Osteoblast (primary cell): ENCODE measurements at places on chromosomes 2 and 18. TPM values are rescaled to one million over a fixed set of nuclear protein-coding genes. Genes with fewer than 3 reads are reported as not detected.

The AOX1 gene
- total RNA-seq, result 76.4 and 87.8 TPM in 2 replicates

The MARCHF4 gene
- 0.72 and 1.5 TPM in 2 replicates for total RNA-seq

DNA sequence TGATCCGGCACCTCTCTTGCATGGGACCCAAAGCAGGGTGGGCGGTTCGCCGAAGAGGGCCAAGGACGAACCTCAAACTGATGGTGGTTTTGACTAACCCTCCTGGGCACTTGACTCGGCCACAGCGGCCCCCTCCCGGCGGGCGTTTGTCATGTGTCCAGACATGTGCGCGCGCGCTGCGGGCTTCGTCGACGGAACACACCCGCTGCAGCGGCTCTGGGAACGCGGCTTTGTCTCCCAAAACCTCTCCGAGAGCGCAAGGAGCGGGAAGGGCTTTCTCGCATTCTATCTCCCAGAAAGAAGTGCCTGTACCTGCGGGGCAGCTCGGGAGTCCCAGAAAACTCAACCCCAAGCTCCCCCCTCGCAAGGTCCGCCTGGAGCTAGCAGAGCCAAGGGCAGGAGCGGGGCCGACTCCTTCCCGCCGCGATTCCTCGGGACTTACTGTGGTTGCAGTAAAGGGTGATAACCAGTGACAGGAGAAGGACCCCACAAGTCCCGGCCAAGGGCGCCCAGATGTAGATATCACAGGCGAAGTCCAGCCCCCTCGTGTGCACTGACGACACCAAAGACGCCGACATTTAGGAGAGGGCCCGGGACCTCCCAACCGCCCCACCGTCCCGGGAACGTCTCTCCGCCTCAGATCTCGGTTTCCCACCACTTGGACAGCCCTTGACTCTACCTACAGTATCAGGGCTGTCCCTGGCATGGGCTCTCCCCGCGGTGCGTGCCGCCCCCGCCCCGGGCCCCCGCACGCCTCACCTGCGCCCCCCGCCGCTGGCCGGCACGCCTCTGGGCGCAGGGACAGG lies 1.6 kb downstream of the CD8A start:
- peak; percentile 65 for DNase-seq

DNA sequence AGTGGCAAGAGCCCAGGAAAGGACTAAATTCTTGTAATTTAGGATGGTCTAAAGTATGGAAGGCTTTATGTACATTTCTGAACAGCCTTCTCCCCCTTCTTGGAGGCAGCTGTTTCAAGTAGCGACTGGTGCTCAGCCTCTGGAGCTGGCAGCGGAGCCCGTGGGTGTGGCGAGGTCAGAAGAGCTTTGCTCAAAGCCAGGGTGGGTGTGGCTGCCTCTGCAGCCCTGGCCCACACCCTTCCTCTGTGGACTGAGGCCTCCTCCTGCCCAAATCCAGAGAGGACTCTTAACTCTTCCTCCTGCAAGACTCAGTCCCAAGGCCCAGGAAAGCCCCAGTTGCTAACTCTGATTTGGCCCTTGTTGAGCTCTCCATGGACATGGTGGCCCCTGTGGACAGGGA lies 202.1 kb upstream of the REV1 start:
- peak; percentile 29 for DNase-seq

DNA sequence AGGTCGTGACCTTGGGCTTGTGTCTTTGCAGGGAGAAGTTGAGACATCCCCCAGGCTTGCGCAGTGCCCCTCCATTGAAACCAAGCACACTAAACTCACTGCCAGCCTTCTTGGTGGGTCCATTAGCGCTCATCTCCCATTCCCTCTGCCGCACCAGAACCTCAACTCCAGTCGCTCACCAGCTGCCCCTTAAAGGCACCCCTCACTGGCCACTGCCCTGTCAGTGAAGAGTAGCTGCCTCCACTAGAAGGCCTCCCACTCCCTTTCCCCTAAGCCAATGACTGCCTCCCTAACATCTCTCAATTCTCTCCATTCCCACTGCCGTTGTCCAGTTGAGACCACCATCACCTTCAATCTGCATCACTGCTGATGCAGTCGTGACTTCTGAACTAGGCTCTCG lies 114.8 kb upstream of the EPC2 start:
- no peak for DNase-seq

DNA sequence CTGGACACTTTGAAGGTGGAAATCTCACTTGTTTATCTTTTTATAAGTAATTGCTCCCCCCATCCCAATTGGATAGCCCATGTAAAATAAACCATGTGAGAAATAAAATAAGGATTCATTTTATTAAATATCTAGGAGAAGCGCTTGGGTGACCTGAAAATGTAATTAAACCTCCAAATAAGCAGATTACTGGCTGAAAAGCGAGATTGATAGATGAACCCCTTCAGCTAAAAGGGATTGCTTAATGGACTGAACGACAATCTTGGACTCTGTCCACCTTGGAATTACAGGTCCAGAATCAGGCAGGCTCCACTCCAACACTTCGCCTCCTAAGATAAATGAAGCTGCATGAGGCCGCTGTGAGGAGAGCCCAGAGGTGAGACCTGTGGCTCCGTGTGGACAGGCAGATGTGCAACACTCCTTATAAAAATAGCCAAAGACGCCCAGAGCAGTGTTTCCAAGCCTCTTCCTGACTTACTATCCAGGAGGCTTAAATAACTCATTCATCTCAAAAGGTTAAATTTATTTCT lies 441.5 kb downstream of the MTX2 start:
- DNase-seq, result no peak

- no peak for DNase-seq
Measured at GRCh38 chr2:103809415-103809814, 1044.5 kb upstream of the POU3F3 start.

GRCh38 chr2:231483398-231484329 lies 19.4 kb upstream of the NCL start:
- DNase-seq, result peak; percentile 81

DNA sequence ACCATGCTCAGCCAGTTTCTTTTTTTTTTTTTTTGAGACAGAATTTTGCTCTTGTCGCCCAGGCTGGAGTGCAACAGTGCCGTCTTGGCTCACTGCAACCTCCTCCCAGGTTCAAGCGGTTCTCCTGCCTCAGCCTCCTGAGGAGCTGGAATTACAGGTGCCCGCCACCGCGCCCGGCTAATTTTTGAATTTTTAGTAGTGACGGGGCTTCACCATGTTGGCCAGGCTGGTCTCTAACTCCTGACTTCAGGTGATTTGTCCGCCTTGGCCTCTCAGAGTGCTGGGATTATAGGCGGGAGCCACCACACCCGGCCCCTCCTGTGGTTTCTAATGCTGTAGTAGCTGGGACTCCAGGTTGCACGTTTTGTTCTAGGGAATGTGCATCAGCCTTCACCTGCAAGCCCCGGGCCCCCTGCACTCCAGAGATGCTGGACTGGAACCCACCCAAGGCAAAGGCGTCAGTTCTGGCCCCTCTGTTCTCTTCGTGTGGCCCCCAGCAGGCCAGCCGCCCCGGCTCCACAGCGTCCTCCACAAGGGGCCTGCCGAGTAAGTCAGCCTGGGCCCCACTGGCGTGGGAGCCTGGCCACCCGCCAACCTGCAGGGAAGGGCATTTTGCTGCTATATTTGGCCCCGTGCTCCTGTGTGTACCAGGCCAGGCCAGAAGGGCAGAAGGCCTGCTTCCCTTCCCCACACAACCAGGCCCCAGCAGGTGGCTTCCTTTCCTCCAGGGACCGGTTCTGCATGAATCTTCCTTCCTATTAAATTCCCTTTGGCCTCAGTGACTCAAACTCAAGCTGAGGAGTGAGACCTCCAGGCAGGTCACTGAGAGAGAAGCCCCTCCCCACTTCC lies 25.7 kb upstream of the B3GNT7 start:
- DNase-seq, result peak; percentile 75

GRCh38 chr2:85602476-85603234 lies at the start of gene TMEM150A:
Gene TMEM150A, minus strand, starts transcription at chr2:85602698. Its CDS starts 750 bp downstream, at chr2:85601948.
- DNase-seq, result peak; percentile 98
